ENCODE measurements at places on chromosomes 3 and 15.

- DNase-seq: no peak
Measured at GRCh38 chr3:46981932-46982471, 2.5 kb downstream of the NBEAL2 start.

GRCh38 chr15:63872759-63873510 is 39.2 kb upstream of the HERC1 start:
- no peak for DNase-seq

DNA sequence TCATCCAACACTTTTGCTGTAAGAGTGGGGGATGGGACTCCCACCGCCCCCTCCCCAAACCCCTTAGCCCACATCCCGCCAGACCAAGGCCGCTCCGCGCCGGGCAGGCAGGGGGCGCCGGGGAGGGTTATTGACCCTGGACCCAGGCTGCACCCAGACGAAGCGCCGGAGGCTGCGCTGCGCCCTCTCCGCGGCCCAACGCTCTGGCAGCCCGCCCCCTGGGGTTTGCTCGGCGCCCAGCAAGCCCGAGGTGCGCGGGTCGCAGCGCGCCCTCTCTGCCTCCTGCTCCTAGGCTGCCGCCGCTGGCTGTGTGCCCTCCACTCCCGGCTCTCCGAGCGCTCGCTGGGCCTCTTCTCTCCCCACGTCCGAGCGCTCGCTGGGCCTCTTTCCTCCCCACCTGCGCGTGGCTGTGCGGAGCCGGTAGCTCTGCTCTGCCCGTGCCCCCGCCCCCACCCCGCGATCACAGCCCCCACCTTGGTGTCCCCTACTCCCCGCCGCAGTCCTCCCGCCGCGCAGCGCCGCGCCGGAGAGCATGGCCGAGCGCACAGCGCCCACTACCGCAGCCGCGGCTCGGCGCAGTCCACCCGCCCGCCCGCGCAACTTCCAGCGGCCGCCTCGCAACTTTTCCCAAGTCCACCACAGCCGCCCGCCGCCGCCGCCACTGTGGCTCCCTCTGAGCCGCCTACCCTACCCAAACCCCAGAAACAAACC is 1.2 kb downstream of the MECOM start:
- peak; percentile 90 for DNase-seq

GRCh38 chr15:70704166-70704565 is 59.2 kb downstream of the UACA start:
- DNase-seq: no peak

DNA sequence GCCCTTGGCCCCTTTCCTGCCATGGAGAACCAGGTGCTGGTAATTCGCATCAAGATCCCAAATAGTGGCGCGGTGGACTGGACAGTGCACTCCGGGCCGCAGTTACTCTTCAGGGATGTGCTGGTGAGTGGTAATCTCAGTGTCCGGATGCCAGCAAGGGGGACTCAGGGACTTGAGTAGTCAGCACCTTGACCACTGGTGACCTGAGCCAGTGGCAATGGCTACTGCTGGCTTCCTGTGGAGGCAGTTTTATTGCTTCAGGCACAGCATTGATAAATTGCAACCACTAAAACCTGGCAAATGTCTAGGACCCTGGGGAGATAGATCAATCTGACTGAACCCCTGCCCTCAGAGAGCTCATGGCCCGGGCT is 830 bp downstream of the MAP2K5 start:
- DNase-seq: no peak

GRCh38 chr15:100880139-100880896 is 687 bp downstream of the ALDH1A3 start:
- DNase-seq: peak; percentile 33

DNA sequence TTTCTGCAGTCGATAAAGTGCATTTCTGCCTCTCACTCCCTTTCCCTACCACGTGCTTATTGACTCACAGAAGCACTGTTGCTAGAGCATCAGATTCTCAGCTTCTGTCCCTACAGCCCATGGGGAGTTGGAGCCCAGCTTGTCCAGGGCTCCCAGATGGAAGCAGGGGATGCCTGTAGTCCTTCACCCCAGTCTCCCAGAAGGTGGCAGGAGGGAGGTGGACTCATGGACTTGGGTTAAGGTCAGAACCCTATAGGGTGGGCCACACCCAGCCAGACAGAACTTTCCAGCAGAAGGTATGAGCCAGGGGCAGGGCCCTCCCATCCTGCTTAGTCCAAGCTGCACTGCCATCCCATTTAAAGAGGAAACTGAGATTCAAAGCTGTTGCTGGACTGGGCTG is 33.1 kb upstream of the SEMA3F start:
- DNase-seq: no peak

DNA sequence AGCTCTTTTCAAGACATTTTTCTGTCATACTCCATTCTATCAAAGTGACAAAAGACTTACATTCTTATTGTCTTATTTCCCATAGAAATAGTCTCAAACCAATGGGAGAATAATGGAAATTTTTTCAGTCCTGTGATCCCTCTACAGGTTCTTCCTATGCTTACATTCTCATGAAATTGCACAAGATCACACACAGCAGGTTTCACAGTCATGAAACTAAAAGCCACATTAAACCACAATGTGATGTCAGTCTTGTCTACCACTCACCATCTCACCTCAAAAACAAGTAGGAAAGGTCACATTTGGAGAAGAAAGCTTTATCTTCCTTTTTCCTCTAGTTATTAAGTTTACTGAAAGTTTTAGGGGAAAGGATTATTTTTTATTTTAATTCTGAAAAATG is 161.0 kb upstream of the RORA start:
- DNase-seq: no peak

GRCh38 chr3:141796081-141796888 is 33.1 kb downstream of the GRK7 start:
- DNase-seq: peak; percentile 99

DNA sequence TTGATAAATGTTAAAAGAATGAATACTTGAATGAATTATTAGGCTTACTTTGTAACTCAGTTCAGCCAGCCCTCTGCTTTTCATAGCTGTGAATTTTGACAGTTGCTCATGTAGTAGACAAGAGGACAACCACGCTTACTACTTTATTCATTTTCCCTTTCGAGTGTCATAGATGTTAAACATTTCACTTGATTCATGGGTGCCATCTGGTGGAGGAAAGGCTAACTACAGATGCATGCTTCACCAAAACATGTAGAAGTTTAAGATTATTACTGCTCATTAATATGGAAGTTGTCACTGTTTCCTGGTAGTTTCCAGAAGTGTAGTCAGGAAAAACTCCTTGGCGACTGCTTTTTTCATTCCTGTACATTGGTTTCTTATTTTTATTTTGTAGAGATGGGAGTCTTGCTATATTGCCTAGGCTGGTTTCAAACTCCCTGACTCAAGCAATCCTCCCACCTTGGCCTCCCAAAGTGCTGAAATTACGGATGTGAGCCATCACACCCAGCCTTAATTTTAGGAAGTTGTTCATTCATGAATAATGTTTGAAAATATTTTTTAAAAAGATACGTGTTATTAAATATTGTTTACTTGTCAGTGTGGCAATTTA is 163.2 kb downstream of the B3GALNT1 start:
- peak; percentile 76 for DNase-seq

DNA sequence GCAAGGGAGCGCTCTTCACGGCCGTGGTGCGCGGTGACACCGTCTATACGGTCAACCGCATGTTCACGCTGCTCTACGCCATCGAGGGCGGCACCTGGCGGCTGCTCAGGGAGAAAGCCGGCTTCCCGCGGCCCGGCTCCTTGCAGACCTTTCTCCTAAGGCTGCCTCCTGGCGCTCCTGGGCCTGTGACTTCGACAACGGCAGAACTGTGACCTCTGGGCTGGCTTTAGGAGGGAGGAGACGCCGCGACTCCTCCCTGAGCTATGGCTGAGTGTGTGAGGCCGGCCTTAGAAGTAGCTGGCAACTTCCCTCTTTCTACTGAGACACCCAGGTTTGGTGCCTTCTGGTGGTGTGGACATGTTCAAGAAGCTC is 1.4 kb downstream of the KBTBD13 start:
- peak; percentile 86 for DNase-seq

- no peak for DNase-seq
Measured at GRCh38 chr3:98048586-98048985, 13.5 kb upstream of the GABRR3 start.

GRCh38 chr15:78170848-78171773 is 21.9 kb downstream of the IDH3A start:
- no peak for DNase-seq

GRCh38 chr3:105959851-105960250 is 91.0 kb upstream of the CBLB start:
- peak; percentile 3 for DNase-seq

- no peak for DNase-seq
Measured at GRCh38 chr15:70502529-70502928, 260.8 kb downstream of the UACA start.

GRCh38 chr15:91253605-91254004 is 153.5 kb downstream of the SV2B start:
- no peak for DNase-seq

DNA sequence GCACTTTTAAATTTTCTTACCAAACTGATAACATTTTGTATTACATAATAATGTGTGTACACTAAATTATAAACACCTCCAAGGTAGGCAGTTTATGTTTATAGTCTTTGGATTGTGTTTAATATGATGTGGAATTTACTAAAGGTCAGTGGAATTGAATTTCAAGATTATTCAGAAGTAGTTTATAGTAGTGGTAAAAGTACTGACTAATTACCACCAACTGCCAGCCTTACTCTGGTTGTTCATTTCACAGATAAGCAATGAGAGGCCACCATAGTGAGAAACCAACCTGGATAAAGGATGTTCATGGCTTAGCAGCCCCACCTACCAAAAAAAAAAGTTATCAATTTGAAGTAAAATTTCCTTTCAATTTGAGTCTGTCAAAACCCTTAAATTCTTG is 54.0 kb upstream of the EIF5A2 start:
- no peak for DNase-seq

- peak; percentile 50 for DNase-seq
Measured at GRCh38 chr3:152258448-152259393, 10.0 kb upstream of the MBNL1 start.

DNA sequence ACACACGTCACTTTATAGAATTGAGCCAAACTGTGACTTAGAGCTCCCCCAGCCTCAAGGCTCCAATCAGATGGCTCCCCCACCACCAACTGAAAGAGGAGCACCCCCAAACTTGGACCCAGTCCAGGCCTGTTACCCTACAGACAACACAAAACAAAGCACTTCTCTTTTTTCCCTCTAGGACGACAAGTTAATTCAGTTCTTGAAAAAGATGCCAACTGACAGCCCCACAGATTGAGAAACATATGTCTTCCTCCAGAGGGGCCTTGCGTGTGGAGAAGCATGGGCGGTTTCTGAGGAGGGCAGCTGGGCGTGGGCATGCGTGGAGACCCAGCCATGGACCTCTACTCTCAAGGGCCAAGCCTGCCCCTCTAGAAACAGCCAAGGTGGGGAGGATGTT is 229.5 kb downstream of the SHQ1 start:
- peak; percentile 85 for DNase-seq

DNA sequence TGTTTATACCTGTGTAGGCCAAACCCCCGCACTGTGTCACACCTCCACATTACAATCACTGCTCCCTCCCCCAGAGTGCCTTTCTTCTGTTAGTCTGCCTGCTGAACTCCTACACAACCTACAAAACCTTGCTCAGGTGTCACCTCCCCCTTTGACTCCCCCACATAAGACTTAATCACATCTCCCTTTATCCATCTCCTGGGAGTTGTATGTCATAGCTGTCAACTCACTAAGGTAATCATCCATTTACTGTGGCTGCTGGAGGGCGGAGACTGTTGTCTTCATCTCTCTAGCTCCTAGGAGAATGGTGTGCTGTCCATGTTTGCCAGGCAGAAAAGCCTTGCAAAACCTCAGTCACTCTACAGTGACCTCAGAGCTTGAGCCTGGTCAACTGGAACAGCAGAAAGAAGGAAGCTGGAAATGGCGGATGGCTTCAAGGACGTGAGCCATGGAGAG is 43.8 kb downstream of the ZNF710 start:
- DNase-seq: no peak

Data from common myeloid progenitor, CD34-positive (primary cell).